Calu3 (cell line): ENCODE measurements at places on chromosomes 4 and X. TPM values are rescaled to one million over a fixed set of nuclear protein-coding genes. Genes with fewer than 3 reads are reported as not detected.
A peak's percentile ranks its signal among the peaks of the same experiment; 100 is the strongest.

- no peak for DNase-seq
Observed at GRCh38 chrX:13892856-13893255, 76.0 kb upstream of the GPM6B start.

DNA sequence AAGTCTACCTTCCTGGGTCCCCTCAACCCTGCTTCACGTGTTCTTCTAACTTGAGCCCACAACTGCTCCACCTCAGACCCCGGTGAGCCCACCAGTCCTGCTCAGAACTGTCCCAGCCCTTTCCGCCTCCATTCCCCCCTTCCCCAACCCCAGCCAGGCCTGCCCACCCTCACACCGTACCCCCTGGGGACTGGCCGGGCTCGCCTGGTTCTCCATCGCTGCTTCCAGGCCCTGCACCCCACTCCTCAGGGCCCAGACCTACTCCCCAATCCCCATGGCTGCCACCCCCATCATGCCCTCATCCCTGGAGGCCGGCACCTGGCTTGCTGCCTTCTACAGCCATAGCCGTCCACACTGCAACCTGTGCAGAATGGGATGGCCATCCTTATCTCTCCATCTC is 23.4 kb downstream of the ADRA2C start:
- DNase-seq, result no peak

The HEPH gene
- not detected in 2 replicates for total RNA-seq

- DNase-seq, result no peak
Observed at GRCh38 chr4:177108708-177109107, 201.0 kb upstream of the NEIL3 start.

- DNase-seq, result no peak
Observed at GRCh38 chr4:90281541-90282355, 154.6 kb downstream of the CCSER1 start.

DNA sequence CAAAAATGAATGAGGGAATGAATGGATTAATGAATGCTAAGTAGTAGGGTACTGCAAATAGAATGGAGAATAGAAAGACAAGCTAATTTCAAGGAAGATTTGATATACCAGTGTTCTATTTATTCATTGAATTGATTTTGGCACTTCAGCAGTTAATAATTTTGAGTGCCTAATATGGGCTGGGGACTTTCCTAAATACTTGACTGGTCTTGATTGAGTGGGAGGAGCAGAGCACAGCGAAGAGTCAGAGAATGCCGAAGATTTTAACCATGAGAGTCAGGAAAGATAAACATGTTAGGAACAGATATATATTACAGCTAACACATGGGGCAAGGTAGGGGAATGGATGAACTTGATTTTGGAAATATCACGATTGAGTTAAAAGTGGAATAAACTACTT is 10.6 kb downstream of the IL15 start:
- DNase-seq, result no peak

The SOD3 gene
- 26.2 and 33.7 TPM in 2 replicates for total RNA-seq

The CT47B1 gene
- not detected in 2 replicates for total RNA-seq

The MOSPD2 gene
- 20.4 and 21.2 TPM in 2 replicates for total RNA-seq

GRCh38 chr4:73603271-73603710 is 16.9 kb downstream of the RASSF6 start:
- peak; percentile 46 for DNase-seq

- no peak for DNase-seq
Observed at GRCh38 chr4:123229286-123229685, 167.3 kb upstream of the SPRY1 start.

DNA sequence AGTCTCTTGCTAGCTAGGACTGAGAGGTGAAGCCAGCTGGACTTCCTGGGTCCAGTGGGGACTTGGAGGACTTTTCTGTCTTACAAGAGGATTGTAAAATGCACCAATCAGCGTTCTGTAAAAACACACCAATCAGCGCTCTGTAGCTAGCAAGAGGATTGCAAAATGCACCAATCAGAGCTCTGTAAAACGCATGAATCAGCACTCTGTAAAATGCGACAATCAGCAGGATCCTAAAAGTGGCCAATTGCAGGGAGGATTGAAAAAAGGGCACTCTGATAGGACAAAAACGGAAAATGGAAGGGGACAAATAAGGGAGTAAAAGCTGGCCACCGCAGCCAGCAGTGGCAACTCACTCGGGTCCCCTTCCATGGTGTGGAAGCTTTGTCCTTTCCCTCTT is 65.6 kb upstream of the DUSP21 start:
- no peak for DNase-seq

The BMPR1B gene
- total RNA-seq, result 6.3 and 9.2 TPM in 2 replicates

The FAM149A gene
- total RNA-seq, result 36.3 and 45.5 TPM in 2 replicates

GRCh38 chr4:55568905-55569504 is 22.3 kb upstream of the CLOCK start:
- no peak for DNase-seq

- DNase-seq, result no peak
Observed at GRCh38 chr4:124918559-124919122, 206.1 kb upstream of the ANKRD50 start.

- no peak for DNase-seq
Observed at GRCh38 chr4:171639540-171639939, 173.7 kb upstream of the GALNTL6 start.

The CD99L2 gene
- 21.1 and 21.9 TPM in 2 replicates for total RNA-seq

DNA sequence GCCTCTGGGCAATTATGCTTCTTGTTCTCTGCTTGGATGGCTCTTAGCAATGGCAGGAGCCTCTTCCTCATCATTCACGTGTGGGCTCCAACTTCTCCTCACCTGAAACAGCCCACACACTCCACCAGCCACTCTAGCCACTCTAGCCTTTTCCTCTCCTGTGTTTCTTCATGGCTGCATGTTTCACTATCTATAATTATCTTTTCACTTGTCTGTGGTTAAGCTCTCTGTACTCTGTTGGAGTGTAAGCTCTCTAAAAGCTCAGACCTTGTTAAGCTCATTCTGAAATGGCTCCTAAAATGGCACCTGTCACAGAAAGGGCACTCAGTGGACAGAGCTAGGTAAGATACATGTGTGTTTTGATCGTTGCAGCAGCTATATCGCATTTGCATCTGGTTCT is 80.0 kb downstream of the SH3KBP1 start:
- DNase-seq, result no peak

The TLR8 gene
- total RNA-seq, result not detected in 2 replicates

DNA sequence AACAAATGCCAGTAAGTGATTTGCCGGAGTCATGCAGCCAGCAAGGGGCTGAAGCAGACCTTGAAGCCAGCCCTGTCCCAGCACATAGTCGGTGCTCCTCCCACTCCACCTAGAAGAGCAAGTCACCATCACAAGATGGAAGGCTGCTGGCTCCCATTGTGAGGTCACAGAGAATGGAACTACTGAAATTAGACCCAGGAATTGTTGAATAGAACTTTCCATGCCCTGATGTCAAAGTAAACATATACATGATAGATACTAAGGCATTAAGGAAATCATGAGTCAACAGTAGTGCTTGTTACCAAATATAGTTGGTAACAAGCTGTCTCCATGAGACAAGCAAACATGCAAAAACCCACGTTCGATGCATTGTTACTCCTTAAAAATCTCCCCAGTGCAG is 177.1 kb upstream of the MID1 start:
- no peak for DNase-seq

DNA sequence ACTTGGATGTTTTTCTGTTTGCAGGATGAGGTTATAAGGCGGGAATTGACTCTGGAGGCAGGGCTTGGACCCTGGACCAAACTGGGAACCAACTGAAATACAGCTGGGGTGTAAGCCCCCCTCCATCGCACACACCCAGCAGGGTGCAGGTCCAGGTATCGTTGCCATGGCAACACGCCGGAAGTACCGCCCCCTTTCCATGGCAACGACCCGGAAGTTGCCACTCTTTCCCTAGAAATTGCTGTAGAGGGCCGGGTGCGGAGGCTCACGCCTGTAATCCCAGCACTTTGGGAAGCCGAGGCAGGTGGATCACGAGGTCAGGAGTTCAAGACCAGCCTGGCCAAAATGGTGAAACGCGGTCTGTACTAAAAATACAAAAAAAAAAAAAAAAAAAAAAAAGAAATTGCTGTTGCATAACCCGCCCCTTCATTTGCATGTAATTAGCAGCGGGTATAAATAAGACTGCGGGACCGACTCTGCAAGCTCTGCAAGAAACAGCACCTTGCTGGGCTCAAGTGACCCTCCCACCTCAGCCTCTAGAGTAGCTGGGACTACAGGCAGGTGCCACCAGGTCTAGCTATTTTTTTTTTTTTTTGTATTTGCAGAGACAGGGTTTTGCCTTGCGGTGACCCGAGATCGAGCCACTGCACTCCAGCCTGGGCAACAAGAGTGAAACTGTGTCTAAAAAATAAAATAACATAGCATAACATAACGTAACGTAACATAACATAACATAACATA is 139.6 kb downstream of the CRLF2 start:
- no peak for DNase-seq

GRCh38 chr4:37438564-37439279 is 194.2 kb downstream of the NWD2 start:
- no peak for DNase-seq

The CXXC4 gene
- 0.66 and 1.3 TPM in 2 replicates for total RNA-seq

The POU3F4 gene
- not detected in 2 replicates for total RNA-seq

DNA sequence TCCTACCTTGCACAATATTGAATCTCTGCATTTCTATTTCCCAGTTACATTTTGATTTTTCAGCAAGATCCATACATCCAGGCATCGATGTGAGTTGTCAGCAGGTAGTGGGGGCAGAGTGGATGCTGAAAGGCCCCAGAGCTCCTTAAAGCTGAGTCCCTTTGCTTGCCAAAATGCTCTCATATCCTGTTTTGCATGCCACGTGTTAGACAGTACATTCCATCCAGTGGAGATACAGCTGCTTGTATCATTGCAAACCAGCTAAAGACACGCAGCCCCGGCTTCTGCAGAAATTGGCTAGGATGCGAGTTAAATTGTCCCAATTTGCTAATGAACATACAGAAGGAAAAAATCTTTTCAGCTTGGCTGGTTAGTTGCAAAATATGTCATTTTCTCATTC is 179.6 kb upstream of the MXRA5 start:
- no peak for DNase-seq

DNA sequence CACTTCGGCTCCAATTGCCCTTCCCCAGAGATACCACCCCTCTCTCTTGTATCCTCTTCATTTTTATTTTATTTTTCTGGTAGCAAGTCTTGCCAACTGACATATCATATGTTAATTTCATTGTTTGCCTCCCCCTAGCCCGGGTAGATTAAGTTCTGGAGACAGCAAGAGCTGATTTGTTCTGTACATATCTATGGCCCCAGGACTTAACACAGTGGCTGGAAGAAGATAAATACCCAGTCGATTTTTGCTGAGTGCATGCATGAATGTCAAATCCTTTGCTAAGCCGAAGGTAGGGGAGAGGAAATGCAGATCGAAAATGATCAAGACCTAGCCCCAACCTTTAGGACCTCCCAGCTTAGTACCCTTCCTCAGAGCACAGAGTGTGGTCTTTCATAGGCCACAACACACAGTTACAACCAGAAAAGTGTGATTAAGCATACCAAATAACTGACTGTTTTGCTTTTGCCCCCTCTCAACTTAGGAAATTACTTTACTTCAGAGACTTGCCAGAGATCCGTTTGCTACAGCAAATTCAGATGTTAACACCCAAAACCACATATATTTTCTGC is 58.7 kb upstream of the KLF3 start:
- no peak for DNase-seq
